ENCODE measurements at places on chromosomes 11 and 22.

DNA sequence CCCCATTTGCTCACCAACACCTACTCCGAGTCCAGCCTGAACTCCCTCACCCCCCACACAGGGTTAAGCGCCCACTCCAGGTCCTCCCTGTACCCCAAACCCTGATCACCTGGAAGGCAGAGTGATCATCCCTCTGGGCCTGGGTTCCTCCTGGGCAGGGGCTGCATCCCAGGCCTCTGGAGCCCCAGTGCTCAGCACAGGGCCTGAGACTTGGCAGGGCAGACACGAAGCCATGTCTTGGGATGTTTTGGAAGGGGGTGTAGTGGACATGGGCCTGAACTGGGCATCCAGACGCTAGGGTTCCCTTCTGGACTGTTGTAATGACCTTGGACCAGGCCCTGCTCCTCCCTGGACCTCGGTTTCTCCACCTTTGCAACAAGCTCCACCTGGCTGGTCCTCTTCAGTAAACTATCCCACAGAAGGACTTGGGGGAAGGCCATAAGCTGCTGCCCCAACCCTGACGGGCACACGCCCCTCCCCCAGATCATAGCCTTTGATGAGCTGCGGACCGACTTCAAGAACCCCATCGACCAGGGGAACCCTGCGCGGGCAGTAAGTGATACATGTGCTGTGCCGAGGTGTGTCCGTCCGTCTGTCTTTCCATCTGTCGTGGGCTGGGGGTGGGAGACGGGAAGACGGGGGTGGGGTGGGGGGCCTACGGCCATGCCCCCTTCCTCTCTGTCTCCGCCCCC lies 3.9 kb downstream of the CNIH2 start:
- no peak for DNase-seq

DNA sequence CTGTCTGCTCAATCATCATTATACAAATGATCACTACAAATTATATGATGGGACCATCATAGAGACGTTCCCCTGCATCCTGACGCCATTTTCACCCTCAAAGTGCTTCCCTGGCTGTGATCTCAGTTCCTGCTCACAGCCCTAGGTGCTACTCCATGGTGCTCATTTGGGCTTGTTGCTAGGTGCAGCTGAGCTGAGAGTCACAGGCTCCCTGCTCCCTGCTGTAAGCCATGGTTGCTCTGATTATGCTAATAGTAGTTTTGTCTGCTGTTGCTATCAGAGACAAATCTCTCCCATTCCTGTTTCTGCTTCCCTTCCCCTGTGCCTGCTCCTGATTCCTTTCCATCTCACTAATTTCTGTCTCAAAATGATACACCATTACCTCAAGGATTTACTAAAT lies 474.3 kb downstream of the METTL15 start:
- DNase-seq: no peak

GRCh38 chr11:126135235-126136176 lies 72.8 kb upstream of the CDON start:
- DNase-seq: no peak

GRCh38 chr11:77093987-77094840 lies 8.4 kb upstream of the OMP start:
- no peak for DNase-seq

- no peak for DNase-seq
These were observed 129.9 kb upstream of the B3GAT1 start for GRCh38 chr11:134541951-134542350.

- DNase-seq: no peak
These were observed 1.7 kb upstream of the RTCB start for GRCh38 chr22:32413719-32414118.

DNA sequence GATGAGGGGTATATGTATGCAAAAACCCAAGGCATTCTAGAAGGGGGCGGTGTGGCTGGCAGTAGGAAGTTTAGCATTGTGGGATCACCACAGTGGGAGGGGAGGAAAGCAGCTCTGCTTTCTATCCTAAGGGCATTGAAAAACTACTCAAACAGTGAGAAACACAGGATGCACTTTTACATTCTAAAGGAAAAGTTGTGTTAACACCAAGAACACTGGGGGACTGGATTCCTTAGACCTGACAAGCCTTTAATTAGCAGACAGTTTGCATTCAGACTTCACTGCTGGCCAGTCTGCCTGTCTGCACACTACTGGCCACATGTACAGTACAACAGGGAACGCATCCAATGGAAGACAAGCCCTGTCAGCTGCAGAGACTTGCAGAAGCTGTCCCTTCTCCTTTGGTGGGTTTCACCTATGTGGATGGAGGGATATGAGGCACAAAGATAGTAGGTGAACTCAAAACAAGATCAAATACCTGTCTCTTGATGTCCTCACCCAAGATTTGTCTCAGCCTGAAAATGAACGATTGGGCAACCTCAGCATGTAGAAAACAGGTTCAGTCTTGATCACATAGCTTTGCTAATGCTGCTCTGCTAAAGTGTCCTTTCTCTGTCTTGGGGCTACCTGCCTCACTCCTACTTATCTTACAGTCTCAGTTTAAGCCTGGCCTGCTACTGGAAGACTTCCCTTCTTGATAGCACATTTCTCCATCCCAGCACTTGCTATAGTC lies 64.8 kb downstream of the TENM4 start:
- DNase-seq: no peak

DNA sequence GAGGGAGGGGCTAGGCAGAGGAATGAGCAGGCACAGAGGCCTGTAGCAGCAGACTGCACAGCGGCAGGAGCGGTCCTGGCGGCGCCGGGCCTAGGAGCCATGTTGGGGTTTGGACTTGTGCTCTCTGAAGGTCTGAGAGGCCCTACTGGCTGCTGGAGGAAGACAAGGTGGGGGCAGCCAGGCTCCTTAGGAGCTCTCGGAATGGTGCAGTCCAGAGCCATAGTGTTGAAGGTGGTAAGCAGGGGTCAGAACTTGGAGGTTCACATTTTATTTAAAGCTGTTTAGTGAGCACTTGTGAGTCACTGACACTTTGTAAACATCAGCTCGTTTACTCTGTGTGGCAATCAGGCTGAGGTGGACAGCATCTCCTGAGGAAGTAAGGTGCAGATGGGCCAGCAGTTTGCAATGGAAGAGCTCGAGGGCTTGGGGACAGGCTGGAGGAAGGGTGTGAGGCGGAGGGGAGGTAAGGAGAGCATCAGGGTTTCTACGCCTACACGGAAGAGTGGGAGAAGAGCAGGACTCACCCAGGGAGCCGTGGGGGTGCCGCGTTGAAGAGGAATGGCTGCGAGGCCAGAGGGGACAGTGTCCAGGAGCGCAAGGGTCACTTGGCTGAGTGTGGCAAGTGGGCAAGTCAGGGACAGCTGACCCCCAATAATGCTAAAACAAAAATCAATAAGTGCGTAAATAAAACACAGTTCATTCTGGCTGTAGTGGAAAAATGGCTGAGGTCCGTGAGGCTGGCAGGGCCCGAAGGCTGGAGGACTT lies 10.0 kb upstream of the TMEM191C start:
- no peak for DNase-seq

DNA sequence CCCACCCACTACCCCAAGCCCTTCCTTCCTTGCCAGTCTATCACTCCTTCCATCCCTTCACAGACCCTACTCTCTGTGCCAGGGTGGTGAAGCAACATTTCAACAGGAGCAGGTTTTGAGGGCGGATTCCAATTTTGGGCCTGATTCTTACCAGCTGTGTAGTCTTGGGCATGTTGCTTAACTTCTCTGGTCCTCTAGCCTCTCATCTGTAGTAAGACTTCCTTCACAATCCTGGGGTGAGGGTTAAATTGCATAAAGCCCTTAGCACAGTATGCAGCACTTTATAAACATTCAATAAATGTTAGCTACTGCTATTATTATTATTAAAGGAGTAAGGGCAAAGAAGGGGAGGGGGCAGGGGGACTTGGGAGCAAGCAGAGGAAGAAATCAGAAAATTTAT lies 5.0 kb upstream of the RNF185 start:
- no peak for DNase-seq

DNA sequence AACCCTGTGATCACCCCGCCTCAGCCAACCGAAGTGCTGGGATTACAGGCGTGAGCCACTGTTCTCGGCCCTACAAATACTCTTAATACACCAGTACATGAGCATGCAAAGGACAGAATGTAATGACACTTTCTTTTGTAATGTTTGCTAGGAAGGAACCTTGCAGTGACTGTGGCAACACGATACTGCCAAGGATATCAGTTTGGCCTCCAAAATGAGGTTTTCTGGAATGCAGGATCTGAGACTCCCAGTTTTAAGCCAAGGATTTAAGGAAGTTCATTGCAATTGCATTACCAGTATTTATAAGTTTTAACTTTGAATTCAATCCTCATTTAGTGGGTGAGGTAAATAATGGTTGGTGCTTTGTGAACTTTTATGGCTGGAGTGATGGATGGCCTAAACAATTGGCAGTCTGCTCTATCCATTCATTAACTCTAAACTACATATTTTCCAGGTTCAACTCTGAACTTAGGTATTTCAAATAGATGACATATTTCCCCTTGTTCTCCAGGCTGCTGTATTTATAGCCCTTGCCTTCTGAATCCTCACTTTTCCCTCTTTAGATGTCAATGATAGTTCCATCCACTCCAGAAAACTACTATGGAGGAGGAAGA lies 330.3 kb downstream of the C11orf87 start:
- DNase-seq: no peak

DNA sequence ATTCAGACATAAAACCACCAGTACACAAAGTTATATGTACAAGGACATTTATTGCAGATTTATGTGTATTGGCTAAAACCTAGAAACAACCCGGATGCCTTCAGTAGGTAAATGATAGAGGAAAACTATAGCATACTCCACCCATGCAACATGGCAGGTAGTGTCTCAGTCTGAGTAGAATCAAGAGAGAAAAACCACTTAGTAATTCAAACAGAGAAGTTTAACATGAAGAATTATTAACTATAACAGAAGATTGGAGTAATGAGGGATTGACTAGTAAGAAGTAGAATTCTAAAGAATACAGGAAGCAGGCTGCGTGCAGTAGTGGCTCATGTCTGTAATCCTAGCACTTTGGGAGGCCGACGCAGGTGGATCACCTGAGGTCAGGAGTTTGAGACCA lies 16.2 kb upstream of the SPTY2D1 start:
- no peak for DNase-seq

- DNase-seq: no peak
These were observed 69.1 kb upstream of the EP300 start for GRCh38 chr22:41023299-41023623.

GRCh38 chr22:38012604-38013072 lies 28.3 kb upstream of the SOX10 start:
- no peak for DNase-seq

DNA sequence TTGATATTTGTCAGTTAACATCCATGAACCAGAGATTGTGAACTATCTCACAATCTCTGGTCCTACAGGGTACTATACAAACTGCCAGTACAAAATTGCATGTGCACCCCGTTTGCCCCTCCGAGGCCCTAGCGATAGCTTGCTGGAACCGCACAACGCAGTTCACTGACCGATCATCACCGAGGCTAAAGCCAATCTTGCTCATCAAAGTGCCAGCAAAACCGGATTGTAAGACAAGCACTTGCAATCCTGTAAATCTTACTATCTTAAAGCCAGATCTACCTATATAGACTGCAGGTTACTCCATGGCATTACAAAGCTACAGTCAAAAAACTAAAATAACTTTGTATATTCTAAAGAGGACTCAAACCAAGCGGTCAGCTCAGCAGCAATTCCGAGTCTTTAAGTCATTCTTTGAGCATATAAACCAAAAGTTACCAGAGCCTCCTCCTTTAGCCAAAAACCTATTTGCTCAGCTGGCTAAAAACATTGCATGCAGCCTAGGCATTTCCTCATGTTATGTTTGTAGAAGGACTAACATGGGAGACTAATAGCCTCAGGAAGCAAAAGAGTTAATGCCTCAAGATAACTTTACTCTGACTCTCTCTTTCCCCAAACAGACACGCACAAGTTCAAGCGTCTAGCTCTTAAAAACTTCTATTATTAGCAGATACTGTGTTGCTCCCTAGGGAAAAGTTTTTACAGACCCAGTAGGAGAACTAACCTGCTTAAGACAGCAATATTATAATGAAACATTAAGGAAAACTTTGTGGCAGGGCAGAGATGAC lies 30.7 kb upstream of the CPT1A start:
- DNase-seq: no peak

DNA sequence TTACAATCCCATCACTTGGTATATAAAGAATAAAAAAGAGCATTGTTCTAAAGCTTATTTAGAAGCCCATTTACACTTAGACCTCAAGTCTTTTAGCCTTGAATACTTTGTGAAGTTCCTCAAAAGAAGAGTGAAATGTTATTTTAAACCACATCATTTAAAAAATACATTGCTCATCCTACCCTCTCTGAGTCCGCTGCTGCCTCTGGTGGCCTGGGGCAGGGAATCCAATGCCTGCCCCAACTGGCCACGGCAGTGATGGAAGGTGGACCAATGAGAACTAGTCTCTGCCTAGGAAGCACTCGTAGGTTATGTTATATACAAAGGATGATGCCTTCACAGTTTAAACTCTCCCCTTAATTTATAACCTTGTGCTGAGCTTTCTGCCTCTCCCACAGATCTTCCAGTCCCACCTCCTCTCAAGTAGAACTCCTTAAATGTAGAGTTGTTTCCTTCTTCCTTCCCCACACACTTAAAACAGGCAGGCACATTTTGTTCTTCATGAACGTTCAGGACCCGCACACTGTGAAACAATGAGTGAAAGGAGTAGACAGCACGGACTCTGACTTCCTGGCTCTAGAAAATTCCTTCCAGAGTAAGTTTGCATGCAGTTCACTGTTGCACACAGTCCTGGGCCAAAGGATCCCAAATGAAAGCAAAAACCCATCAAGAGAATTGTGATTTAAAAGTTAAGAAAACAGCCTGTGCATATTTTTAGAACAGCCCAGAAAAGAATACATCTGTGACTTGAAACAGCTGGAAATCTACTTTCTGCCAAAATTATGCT lies 167.8 kb downstream of the RRAS2 start:
- DNase-seq: no peak

- DNase-seq: peak; percentile 100
These were observed at the start of gene UVRAG for GRCh38 chr11:75814677-75815344. UVRAG (plus strand) TSS chr11:75815210; CDS start chr11:75815408, 198 bp downstream.

GRCh38 chr11:23974601-23975000 lies 522.3 kb upstream of the LUZP2 start:
- no peak for DNase-seq

DNA sequence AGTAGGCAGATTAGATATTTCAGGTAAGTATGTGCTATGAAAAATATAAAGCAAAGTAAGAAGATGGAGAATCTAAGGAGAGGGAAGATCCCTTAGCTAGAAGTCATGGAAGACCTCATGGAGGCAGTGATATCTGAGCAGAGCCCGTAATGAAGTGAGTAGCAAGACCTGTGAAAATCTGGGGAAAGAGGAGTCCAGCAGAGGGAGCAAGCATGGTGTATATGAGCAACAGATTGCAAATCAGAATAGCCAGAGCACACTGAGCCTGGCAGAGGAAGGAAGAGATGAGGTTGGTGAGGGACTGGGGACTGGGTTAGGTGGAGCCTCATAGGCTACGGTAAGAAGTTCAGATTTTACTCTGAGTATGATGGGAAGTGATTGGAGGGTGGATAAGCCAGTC lies 9.4 kb downstream of the LHFPL7 start:
- DNase-seq: no peak

- DNase-seq: no peak
These were observed 35.4 kb upstream of the IGSF9B start for GRCh38 chr11:133992121-133992520.

GRCh38 chr11:126997641-126998040 lies 2.9 kb downstream of the KIRREL3 start:
- DNase-seq: no peak

Measured in right renal cortex interstitium (tissue), 3 donors.